ENCODE measurements at places on chromosomes 6 and 20. TPM values are rescaled to one million over a fixed set of nuclear protein-coding genes. Genes with fewer than 3 reads are reported as not detected.

- H3K27ac ChIP-seq = no peak overlapping the region
- H3K4me1 ChIP-seq = no peaks in the 10 kb centered on the region
- H3K36me3 ChIP-seq = no peaks in the 10 kb centered on the region
These were observed 21.3 kb downstream of the NPEPL1 start for GRCh38 chr20:58713801-58714339.

DNA sequence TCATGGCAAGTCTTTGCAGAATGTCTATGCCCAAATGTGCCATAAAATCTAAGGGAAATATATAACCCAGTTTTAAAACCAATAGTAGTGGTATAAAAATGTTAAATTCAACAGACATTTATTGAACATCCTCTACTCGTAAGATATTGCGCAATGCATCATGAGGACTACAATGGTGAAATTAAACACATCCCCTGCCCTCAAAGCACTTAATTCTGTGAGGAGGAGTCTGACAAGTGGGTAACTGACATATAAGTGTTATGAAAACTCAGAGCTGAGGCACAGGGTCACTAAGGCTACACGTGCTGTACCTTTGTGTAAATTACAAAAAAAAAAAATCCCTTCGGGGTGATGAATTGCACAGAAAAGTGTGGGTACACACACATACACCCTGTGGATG, 6.2 kb downstream of the PKHD1 start:
- H3K4me3 ChIP-seq = no peak overlapping the region
- no peaks in the 10 kb centered on the region for H3K27me3 ChIP-seq
- DNase-seq = no peak
- H3K4me1 ChIP-seq = no peaks in the 10 kb centered on the region
- no peaks in the 10 kb centered on the region for H3K36me3 ChIP-seq

DNA sequence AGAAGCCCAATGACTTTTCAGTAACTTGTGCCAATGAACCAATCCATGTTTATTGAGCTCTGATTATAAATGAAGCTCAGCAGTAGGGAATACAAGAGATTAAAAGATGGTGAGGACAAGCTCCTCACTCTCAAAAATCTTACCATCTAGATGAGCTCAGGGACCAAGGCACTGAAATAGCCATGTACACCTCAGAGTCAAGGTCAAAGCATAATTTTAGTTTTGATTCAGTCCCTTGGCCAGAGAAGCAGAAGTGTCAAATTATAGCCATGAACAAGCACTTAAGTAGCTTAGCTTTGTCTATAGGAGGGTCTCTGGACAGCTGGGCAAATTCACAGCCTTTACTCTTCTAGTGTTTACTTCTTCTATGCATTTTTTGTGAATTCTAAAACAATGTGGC, 131.0 kb upstream of the DTNBP1 start:
- no peaks in the 10 kb centered on the region for H3K36me3 ChIP-seq
- H3K4me3 ChIP-seq = no peak overlapping the region
- DNase-seq = no peak
- H3K4me1 ChIP-seq = no peaks in the 10 kb centered on the region

DNA sequence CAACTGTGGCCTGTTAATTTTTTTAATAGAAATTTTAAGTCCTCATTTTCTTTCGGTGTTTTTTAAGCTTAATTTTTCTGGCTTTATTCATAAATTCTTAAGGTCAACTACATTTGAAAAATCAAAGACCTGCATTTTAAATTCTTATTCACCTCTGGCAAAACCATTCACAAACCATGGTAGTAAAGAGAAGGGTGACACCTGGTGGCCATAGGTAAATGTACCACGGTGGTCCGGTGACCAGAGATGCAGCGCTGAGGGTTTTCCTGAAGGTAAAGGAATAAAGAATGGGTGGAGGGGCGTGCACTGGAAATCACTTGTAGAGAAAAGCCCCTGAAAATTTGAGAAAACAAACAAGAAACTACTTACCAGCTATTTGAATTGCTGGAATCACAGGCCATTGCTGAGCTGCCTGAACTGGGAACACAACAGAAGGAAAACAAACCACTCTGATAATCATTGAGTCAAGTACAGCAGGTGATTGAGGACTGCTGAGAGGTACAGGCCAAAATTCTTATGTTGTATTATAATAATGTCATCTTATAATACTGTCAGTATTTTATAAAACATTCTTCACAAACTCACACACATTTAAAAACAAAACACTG, 10.1 kb downstream of the HFE start:
- DNase-seq = peak; percentile 61
- H3K27me3 ChIP-seq = no peaks in the 10 kb centered on the region
- no peak overlapping the region for H3K27ac ChIP-seq
- H3K36me3 ChIP-seq = no peaks in the 10 kb centered on the region

- no peaks in the 10 kb centered on the region for H3K36me3 ChIP-seq
- no peak for DNase-seq
- no peaks in the 10 kb centered on the region for H3K27me3 ChIP-seq
- no peaks in the 10 kb centered on the region for H3K4me1 ChIP-seq
- no peak overlapping the region for H3K27ac ChIP-seq
- no peak overlapping the region for H3K4me3 ChIP-seq
These were observed 34.9 kb upstream of the TFAP2A start for GRCh38 chr6:10449751-10450150.

DNA sequence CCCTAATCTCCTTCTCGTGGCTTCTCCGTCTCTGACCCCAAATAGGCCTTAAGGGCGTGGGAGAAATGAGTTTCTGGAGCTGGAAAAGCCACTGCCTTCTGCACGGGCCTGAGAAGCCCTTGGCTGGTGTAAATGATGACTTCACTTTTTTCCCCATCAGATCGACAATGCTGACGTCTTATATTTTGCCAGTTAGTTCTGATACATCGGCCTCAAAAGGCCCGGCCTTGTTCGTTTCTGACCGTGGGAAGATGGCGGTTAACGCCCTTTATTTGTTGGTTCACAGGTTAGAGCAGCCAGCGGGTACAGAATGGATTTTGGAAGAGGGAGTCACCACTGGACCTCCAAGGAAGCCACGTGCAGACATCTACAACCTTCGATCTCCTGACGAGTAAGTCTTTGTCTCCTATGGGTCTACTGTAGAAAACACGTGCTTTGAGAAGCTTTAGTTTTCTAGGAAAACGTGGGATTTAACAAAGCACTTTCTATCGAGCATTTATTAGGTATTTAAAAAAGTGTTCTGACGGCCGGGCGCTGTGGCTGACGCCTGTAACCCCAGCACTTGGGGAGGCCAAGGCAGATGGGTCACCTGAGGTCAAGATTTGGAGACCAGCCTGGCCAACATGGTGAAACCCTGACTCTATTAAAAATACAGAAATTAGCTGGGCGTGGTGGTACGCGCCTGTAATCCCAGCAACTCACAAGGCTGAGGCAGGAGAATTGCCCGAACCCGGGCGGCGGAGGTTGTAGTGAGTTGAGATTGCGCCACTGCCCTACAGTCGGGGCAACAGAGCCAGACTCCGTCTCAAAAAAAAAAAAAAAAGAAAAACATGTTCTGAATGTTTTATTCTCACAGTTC, 1.2 kb upstream of the ZNFX1 start:
- DNase-seq = no peak
- H3K4me3 ChIP-seq = peak overlapping the region; percentile 84
- H3K36me3 ChIP-seq = peaks cover 22% of the 10 kb centered on the region
- H3K4me1 ChIP-seq = peaks cover 20% of the 10 kb centered on the region
- H3K27ac ChIP-seq = peak overlapping the region; percentile 95
- no peaks in the 10 kb centered on the region for H3K27me3 ChIP-seq

- H3K27me3 ChIP-seq = no peaks in the 10 kb centered on the region
- DNase-seq = no peak
- H3K36me3 ChIP-seq = no peaks in the 10 kb centered on the region
- no peak overlapping the region for H3K4me3 ChIP-seq
- H3K27ac ChIP-seq = no peak overlapping the region
These were observed 913.0 kb downstream of the C6orf118 start for GRCh38 chr6:164396071-164397047.

DNA sequence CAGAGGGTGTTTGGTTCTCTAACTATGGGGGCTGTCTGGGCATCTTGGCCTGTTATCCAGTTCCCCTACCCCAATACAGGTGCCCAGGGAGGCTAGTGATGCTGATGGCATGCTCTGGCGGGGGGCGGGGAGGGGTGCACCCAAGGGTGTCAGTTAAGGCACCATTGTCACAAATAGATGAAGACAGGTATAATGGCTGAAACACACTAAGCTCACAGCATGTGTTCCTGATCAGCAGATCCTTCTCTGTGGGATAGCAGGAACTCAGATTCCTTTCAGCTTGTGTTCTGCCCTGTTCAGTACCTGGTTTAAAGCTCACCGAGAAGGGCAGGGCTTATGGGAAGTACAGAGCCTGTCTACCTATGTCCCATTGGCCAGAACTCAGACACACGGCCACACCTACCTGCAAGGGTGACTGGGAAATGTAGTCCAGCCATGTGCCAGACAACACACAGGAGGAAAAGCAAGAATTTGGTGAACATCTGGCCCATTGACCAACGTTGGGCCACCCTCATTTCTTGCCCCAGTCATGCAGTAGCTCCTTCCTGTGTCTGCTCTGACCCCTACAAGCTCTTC, 3.4 kb upstream of the RSPO4 start:
- no peak overlapping the region for H3K4me3 ChIP-seq
- DNase-seq = no peak
- H3K27me3 ChIP-seq = peaks cover 2% of the 10 kb centered on the region

- H3K27me3 ChIP-seq = no peaks in the 10 kb centered on the region
- H3K27ac ChIP-seq = no peak overlapping the region
- H3K36me3 ChIP-seq = no peaks in the 10 kb centered on the region
- no peaks in the 10 kb centered on the region for H3K4me1 ChIP-seq
These were observed 74.3 kb downstream of the SYNDIG1 start for GRCh38 chr20:24543741-24544140.

Gene HLA-DPB1
- 51.6 TPM for total RNA-seq

DNA sequence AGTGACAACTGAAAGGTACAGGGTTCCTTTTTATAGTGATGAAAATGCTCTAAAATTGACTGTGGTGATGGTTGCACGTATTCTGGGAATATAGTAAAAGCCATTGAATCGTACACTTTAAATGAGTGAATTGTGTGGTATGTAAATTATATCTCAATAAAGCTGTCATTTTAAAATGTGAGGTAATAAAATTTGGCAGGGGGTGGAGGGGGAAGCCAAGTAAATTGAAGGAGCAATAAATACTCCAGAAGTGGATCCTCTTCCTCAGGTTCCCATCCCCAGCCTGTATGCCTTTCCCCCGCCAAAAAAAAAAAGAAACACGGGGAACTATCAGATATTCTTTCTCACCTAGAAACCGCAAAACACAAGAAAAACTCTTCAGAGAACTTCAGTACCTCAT, 161.4 kb downstream of the MTFR2 start:
- H3K27me3 ChIP-seq = no peaks in the 10 kb centered on the region
- no peak overlapping the region for H3K4me3 ChIP-seq
- DNase-seq = no peak
- no peak overlapping the region for H3K27ac ChIP-seq
- H3K36me3 ChIP-seq = no peaks in the 10 kb centered on the region

Gene ARG1
- 1.4 TPM for total RNA-seq

Gene MCCD1
- total RNA-seq = not detected

- H3K36me3 ChIP-seq = no peaks in the 10 kb centered on the region
- no peak overlapping the region for H3K27ac ChIP-seq
- H3K4me3 ChIP-seq = no peak overlapping the region
- no peaks in the 10 kb centered on the region for H3K27me3 ChIP-seq
- H3K4me1 ChIP-seq = no peaks in the 10 kb centered on the region
- no peak for DNase-seq
These were observed 10.6 kb downstream of the POFUT1 start for GRCh38 chr20:32218156-32218900.

- no peak overlapping the region for H3K27ac ChIP-seq
- no peak overlapping the region for H3K4me3 ChIP-seq
- peaks cover 3% of the 10 kb centered on the region for H3K27me3 ChIP-seq
- DNase-seq = no peak
- H3K36me3 ChIP-seq = no peaks in the 10 kb centered on the region
- H3K4me1 ChIP-seq = no peaks in the 10 kb centered on the region
These were observed 6.0 kb downstream of the ANKRD60 start for GRCh38 chr20:58222446-58222845.

GRCh38 chr6:25732468-25733198, 21.9 kb upstream of the SLC17A4 start:
- no peaks in the 10 kb centered on the region for H3K4me1 ChIP-seq
- DNase-seq = no peak
- peaks cover 4% of the 10 kb centered on the region for H3K27me3 ChIP-seq
- no peak overlapping the region for H3K27ac ChIP-seq

Gene ATP9A
- total RNA-seq = 35.1 TPM

GRCh38 chr20:53961527-53961926, 108.9 kb downstream of the BCAS1 start:
- no peak for DNase-seq
- no peak overlapping the region for H3K27ac ChIP-seq
- H3K27me3 ChIP-seq = no peaks in the 10 kb centered on the region
- H3K4me3 ChIP-seq = no peak overlapping the region

DNA sequence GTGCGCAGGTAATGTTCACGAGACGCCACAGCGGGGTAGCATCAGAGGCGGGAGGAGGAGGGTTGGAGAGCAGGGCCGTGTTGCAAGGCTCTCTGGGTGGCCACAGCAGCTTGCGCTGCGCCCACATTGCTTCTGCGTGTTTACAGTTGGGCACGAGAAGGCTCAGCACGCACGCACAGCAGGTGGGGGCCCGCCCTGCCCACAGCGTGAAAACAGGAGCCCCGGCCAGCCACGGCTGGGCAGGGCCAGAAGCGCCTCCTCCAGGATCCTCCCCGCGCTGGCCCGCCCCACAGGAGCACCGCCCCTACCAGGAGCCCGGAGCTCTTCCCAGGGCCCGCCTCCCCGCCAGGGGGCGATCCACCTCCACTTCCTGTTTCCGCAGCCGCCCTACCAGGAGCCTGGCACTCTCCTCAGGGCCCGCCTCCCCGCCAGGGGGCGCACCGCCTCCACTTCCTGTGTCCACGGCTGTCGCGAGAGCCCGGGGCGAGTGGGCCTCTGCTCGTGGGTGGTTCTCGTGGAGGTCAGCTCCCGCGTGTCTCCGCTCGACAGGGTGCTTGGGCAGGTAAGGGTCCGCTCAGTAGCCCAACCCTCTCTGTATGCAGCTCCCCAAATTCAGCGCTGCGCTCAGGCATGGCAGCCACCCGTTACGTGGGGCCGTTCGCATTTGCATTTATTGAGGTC, at the start of gene FAM50B:
FAM50B (plus strand) TSS at position 449 of the 681 bp plus-strand sequence. CDS start 439 bp downstream, outside the sequence.
- H3K4me3 ChIP-seq = peak within 1 kb of the TSS; percentile 38
- peak; percentile 90 for DNase-seq
- peak within 1 kb of the TSS; percentile 64 for H3K27ac ChIP-seq
- no peaks in the 10 kb centered on the region for H3K27me3 ChIP-seq
- H3K36me3 ChIP-seq = no peaks in the 10 kb centered on the region
- H3K4me1 ChIP-seq = no peaks in the 10 kb centered on the region

Gene IL17F
- not detected for total RNA-seq

GRCh38 chr6:30067460-30068139, 602 bp downstream of the PPP1R11 start:
- no peaks in the 10 kb centered on the region for H3K36me3 ChIP-seq
- no peaks in the 10 kb centered on the region for H3K4me1 ChIP-seq
- peak overlapping the region; percentile 58 for H3K4me3 ChIP-seq
- DNase-seq = no peak
- peak overlapping the region; percentile 85 for H3K27ac ChIP-seq

GRCh38 chr6:159110748-159111147, 58.5 kb upstream of the FNDC1 start:
- DNase-seq = no peak
- no peaks in the 10 kb centered on the region for H3K36me3 ChIP-seq
- H3K27ac ChIP-seq = no peak overlapping the region
- no peaks in the 10 kb centered on the region for H3K27me3 ChIP-seq

Gene IPCEF1
- total RNA-seq = 1.0 TPM

Measured in prostate gland (tissue), 2 donors.